ENCODE measurements at places on chromosomes 4 and X.

DNA sequence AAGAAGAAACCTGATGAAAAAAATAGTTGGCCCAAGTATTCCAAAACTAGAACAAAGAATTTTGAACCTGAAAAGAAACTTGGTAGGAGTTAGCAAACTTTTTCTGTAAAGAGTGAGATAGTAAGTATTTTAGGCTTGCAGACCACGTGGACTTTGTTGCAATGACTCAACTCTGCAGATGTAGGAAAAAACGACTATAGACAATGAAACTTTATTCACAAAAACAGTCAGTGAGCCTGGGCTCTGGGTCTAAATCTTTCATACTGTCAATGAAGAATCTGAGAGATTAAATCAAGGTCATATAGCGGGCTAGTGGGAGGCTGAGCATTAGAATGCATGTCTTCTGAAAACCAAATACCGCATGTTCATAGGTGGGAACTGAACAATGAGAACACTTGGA is 23.0 kb downstream of the SH3D19 start:
- no peak for ATAC-seq

DNA sequence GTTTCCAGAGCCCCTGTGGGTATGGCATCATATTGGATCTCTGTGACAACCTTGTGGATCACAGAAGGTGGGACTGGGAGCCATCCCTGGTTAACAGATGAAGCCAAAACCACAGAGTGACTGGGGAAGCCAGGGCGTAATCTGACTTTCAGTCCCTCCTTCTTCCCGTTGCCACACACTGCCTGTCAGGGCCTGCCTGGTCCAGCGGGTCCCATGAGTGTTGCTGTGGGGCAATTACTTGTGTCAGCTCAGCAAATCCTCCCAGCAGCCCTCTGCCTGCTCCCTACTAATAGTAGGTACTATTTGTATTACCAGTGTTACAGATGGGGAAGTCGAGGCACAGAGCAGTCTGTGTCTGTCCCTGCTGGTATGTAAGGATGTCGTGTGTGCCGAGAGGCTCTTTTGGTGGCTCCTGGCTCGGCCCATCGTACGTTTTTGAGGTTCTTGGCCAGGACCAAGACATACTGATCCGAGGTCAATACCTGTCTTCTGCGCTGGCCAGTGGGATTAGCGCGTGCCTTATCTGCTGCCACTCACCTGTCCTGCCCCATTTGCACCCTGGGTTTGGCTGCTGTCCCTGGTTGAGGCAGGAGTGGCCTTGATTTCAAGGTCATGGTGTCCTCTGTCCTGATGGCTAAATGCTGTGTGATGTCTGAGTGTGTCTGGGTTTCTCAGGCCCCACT is 5.7 kb downstream of the NSG1 start:
- no peak for ATAC-seq

- no peak for ATAC-seq
Measured at GRCh38 chr4:148007314-148007760, 275.4 kb downstream of the ARHGAP10 start.

GRCh38 chr4:140257461-140258305 is 103.7 kb upstream of the MAML3 start:
- ATAC-seq = no peak

DNA sequence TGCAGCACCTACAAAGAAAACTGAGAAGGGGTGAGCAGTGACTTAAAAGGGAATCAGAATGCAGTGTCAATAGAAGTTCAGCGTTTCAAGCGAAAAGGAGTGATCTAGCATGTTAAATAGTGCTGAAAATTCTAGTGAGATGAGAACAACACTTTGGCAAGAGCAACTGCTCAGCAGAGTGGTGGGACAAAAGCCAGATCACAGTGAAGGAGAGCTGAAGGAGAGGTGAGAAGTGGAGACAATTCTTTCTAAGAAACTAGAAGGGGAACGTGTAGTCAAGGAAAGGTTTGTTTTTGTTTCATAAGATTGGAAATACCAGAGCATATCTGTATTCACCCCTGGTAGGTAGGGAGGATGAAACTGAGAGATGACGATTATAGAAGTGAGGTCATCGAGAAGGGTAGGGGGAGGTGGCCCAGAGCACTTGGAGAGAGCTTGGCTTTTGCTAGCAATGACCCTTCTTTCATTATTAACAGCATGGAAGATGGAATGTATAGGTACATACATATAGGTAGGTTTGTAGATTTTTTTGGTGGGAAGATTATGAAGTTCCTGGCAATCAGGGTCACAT is 33.7 kb downstream of the SRPX2 start:
- ATAC-seq = no peak

DNA sequence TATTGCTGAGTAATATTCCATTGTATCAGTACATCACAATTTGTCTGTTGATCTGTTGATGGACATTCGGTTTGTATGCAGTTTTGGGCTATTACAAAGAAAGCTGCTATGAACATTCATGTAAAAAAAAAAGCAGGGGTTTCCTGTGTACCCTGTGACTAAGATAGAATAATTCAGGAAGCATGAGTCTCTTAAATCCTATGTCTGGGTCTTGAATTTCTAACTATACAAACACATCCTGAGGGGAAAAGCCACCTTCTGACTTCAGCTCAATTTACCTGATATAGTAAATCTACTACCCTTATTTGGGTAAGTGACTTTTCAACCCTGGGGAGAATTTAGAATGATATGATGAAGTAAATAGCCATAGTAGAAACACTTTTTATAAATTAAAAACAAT is 94.6 kb upstream of the FUNDC1 start:
- ATAC-seq = no peak

- peak; percentile 91 for ATAC-seq
Measured at GRCh38 chrX:31266203-31267076, 194.6 kb upstream of the FTHL17 start.

- no peak for ATAC-seq
Measured at GRCh38 chrX:15468036-15468435, 25.1 kb downstream of the PIR start.

GRCh38 chr4:150265806-150266205 is 187.6 kb downstream of the DCLK2 start:
- ATAC-seq = no peak
